ENCODE measurements at places on chromosomes 4 and X.

GRCh38 chr4:168924667-168925066 lies 85.4 kb downstream of the CBR4 start:
- DNase-seq = no peak

DNA sequence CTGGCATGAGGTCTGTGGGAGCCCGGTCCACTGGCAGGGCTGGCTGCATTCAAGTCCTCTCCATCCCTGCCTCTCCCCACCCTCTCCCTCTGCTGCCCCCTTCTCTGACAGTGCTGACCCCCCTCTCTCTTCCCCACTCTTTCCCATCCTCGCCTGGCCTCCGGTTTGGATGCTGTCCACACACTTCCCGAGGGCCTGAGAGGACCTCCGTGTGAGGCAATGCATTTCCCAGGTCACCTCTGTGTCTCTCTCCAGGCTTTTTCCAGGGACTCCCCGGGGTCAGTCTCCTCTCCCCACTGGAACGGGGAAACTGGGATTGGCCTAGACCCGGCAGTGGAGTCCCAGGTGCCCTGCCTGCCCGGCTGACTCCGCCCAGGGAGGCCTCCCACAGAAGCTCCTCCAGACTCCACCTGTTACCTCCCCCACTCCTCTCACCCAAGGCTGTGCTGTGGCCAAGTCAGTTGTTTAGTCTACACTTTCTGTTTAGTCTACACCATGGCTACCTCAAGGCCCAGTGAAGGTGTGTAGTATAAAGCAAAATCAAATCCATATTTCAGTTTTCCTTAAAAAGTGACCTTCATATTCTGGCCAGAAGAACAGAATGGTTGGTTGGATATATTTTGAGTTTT lies 146.8 kb downstream of the PTTG2 start:
- no peak for DNase-seq

- no peak for DNase-seq
Measured at GRCh38 chrX:1609311-1609710, 5.5 kb upstream of the ASMT start.

GRCh38 chr4:11430536-11430935 lies 1.8 kb upstream of the HS3ST1 start:
- DNase-seq = no peak

DNA sequence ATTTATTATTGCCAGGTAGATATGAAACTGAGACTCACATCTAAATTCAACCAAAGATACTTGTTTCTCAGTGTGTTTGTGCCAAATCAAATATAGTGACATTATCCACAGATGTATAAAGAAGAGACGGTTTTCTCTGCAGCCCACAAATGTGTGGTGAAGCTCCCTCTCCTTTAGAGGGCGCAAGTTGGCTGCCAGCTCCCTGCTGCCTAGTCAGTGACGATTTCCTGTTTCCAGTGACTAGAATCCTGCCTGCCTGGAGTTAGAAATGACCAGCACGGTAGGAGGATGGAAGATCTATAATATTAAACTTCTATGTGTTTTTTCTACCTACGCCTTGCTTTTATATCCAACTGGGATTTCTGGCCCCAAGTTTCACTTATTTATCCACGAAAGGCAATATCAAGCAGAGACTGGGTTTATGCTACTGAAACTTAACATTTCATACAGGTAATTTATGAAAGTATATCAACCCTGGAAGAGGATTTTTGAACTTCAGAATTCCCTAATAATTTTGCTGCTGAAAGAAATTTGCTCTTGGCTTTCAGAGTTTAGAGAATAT lies 1793.7 kb upstream of the TENM3 start:
- no peak for DNase-seq

GRCh38 chr4:174457468-174457867 lies 64.8 kb downstream of the HPGD start:
- DNase-seq = no peak

DNA sequence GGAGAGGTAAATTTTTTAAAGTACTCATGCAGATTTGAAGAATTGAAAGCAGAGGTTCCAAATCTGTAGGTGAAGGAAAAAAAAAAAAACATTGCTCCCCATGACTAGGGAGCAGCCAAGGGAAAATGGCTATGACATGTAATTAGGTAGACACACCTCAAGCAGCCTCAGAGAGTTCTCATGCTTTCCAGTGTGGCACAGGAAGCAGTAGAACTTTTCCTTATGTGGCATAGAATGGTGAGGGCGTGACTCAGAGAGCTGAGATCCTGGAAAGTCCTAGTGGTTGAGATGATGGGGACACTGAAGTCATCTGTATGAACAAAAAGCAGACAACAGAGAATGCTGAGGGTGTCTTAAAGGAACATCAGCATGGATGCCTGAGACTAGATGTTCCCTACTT lies 148.6 kb upstream of the NWD2 start:
- no peak for DNase-seq

- DNase-seq = no peak
Measured at GRCh38 chrX:134580907-134581306, 77.4 kb downstream of the PLAC1 start.

DNA sequence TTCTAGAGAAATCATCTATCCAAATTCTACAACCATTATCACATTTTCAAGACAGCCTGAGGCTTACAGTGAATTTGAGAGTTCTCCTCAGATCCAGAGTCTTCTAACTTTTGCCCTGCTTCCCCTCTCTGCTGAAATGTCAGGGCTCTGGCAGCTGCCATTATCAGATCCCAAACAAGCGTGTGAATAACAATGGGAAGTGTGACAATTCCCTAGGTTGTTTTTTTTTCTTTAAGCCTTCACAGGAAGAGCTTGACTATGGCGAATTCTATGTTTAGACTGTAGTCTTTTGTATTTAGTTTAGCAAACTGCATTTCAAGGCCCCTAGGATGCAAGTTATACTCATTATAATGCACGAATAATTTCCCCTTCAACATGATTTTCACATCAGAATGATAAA lies 61.3 kb upstream of the KDR start:
- DNase-seq = no peak

- no peak for DNase-seq
Measured at GRCh38 chr4:5776510-5776909, 65.5 kb downstream of the EVC start.

DNA sequence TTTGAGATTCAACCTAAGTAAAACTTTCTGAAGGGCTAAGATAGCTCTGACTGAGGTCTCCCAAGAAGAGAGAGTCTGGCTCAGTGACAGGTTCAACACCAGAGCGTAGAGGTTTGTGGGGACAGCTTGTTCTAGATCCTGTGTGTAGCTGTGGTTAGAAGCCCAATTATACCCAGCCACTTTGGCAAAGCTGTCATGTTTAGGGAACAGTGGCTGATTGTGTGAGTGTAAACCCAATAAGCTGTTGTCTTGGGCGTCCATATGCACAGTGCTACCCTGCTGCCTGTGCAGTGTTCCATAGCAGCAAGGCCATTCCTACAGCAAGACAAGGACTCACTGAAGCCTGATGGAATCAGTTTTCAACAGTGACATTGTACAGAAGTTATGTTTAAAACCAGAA lies 11.2 kb upstream of the SCRG1 start:
- no peak for DNase-seq

- DNase-seq = no peak
Measured at GRCh38 chr4:80112236-80112635, 39.2 kb upstream of the ANTXR2 start.

DNA sequence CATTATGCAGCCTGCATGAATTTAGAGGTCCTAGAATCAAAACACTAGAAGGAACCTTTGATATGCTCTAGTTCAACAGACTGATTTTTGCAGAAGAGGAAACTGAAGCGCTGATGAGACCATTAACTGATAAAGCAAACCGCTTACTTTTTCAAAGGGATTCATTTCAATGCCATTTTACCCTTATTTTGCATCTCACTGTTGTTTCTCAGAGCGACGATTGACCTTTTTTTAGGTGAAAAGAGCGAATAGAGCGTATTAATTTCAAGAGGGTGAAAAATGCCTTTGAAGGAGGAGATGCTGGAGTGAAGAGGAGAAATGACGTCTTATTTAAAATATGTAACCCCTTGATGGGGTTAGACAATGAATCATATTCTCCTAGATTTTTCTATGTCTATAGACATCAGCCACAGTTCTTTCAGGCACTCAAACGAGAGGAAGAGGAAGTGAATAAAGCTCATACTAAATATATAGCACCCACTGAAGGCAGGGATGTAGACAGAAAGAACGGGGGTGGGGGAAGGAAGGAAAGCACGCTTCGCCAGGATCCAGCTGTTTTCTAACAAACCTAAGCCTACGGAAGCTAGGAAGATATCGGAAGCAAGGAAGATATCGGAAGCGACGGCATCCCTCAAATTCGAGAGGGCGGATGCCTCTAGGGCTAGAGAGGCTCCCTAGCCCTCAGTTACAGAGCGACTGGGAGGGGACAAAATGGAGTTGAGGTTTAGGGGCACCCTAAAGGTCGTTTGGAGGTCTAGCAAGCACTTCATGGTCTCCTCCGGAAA lies 848 bp downstream of the ACSL4 start:
- DNase-seq = no peak

- no peak for DNase-seq
Measured at GRCh38 chr4:36919721-36920120, 324.8 kb upstream of the NWD2 start.

- no peak for DNase-seq
Measured at GRCh38 chrX:118347131-118347530, 1.2 kb downstream of the WDR44 start.

GRCh38 chrX:13652287-13652793 lies 601 bp upstream of the TCEANC start:
- no peak for DNase-seq

DNA sequence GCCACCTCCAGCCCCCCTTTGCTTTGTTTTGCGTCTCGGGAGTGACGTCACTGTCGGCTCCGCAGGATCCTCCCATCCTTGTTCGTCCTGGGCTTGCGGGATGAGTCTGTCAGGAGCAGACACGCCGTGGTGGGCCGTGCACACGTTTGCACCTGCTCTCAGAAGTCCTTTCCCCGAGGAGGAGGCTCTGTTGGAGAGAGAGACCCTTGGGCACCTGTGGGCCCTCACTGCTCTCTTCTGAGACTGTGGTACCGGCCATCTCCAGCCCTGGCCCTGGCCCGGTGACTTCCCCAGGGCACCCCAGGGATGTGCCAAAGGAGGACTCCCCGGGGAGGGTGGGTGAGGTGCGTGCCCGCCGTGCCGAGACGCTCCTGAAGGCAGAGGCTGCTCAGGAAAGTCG lies 76.1 kb upstream of the PPP2R3B start:
- DNase-seq = no peak

- DNase-seq = no peak
Measured at GRCh38 chr4:46979283-46979682, 14.1 kb downstream of the GABRA4 start.

GRCh38 chr4:20676501-20677197 lies 23.6 kb upstream of the PACRGL start:
- DNase-seq = no peak

GRCh38 chrX:318739-319578 lies at the start of gene GTPBP6:
Gene GTPBP6 (minus strand): TSS chrX:318796. CDS start chrX:318787, 9 bp downstream.
- no peak for DNase-seq

- no peak for DNase-seq
Measured at GRCh38 chr4:24630937-24631336, 46.6 kb upstream of the DHX15 start.

DNA sequence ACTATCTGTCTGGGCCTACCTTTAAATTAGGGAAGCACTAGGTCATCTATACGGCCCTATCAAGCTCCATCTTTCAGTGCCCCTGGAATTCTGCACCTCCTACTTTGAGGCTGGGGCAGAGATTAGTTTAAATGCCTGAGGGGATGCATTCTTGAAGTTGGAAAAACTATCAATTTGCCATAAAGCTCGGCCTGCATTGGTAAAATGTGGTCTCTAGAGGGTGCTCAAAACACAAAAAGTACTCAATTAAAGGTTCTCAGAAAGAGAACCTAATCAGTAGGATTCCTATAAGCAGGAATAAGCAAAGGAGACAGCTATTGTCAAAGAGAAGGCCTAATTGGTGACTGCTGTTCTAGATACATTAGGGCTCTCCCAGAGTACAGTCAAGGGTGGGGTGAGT lies 111.7 kb downstream of the AMER1 start:
- no peak for DNase-seq

Data from NCI-H2107 (cell line).